ENCODE measurements at places on chromosomes 5 and 9.

DNA sequence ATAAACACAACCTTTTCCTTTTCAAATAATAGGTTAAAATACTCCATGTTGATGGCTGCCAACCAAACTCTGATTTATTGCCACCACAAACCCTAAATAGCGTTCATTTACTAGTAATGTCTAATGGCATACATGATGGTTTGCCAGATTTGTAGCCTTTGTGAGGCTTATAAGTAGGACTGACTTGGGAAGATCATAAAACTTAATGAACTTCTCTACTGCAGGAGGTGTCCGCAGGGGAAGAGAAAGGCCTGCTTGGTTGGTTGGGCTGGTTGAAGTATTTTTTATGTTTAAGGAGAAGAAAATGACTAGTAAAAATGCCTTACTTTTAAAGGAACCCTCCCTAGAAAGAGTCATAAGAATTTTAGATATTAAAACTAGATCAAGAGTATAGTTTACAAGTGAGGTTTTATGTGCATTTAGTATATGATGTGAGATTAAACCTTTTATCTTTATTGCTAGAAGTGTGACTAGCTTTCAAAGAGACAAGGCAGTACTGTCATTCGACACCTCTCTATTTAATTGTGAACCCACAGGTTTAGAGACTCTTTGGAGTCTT lies 5.0 kb downstream of the PBX3 start:
- DNase-seq = no peak

DNA sequence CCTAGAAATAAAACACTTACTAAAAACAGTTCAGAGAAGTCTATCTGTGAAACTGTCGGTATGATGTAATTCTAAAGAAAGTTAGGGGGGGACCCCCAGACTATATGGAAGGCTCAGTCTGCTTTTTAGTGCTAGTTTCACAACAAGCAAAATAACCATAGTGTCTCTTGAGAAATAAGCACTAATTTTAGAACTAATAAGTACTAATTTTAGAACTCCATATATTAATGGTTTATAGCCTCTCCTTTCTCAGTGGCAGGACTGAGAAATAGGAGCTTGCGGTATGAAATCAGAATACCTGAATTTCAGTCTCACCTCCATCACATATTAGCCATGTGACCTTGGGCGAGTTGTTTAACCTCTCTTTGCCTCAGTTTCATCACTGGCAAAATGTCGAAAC lies 1.4 kb upstream of the PHF24 start:
- DNase-seq = no peak

DNA sequence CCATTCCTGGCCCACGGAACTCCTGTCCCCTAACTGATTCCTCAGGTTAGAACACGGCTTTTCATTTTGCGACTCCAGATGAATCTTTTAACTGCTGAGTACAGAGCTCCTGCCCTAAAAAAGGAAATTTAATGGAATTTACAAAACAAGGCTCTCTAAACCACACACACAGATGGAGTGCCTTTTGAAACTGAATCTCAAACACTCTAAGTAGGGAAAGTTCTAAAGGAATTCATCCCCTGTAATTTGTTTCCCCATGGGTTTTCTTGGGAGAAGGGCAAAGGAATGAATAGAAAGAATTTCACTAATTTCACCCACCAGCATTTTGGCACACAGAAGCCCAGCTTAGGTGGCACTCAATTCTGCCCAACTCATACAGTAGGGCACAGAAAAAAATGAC lies 106.5 kb downstream of the THBS4 start:
- no peak for DNase-seq

- DNase-seq = no peak
Observed at GRCh38 chr9:92177591-92177990, 62.4 kb upstream of the SPTLC1 start.

DNA sequence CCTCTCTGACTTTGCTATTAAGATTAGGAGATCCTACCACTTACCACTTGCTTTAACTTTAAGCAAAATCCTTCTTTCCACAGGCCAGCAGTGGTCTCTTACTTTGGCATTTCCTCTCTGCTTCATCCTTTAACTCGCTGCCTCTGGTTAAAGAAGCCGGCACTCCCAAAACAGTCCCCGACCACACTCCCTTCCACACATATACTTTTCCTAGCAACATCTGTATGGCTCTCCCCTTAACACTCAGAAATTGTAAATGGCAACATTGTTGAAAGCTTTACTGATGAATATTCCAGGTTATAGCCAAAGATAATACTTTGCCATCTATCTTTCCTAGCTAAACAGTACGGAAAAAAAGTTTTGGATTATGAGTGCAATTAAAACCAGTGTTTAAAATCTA lies 133.2 kb downstream of the MCTP1 start:
- no peak for DNase-seq

DNA sequence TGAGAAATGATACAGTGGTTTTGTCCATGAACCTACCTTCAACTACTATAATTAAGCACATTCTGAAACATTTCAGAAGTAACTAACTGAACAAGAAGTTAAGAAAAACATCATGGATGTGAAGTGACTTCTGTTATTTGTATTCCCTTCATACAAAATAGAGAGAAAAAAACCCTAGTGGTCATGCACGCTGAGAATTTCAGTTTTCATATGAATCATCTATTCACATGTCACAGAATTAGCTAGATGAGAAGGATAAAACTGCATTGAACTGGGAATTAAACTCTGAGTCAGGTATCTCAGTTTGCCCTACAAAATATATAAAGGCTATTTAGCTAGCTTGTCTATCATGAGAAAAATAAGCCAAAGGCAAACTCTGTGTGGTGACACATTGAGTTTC lies 451.8 kb upstream of the FTMT start:
- DNase-seq = no peak

GRCh38 chr5:150123542-150123941 lies 32.1 kb downstream of the PDGFRB start:
- DNase-seq = no peak

- peak; percentile 76 for DNase-seq
Observed at GRCh38 chr5:88889189-88890069, 6.4 kb upstream of the MEF2C start.

- no peak for DNase-seq
Observed at GRCh38 chr9:17342696-17343095, 207.9 kb downstream of the CNTLN start.

DNA sequence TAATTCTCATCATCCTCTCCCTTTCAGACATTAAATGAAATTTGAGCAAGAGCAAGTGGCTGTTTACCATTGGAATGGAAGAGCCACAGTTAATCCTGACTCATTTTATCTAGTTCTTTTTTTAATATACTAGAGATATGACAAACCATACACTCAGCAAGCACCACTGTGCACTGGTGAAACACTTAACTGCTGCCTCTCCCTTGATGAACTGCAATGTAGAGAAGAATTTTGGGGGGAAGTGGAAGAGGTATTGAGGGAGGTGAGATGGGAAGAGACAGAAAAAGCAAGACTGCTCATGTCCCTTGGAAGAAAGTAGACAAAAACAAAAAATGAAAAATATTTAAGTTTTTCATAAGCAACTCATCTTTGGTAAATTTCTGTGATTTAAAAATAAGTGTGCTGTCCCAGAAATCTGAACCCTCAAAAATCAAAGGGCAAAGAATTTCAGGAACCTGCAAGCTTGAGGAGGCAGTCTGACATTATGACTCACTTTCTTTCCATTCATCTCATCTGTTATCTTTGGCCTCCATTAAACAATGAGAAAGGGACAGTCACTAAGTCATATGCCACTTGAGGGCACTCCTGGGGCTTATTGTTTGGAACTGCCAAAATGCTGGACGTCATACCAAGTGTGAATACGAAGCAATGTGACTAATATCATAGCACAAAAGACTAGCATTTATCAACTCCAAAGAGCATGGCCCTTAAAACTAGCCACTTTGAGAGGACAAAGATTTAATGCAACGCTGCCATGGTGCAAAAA lies 566.8 kb upstream of the DMAC1 start:
- no peak for DNase-seq

DNA sequence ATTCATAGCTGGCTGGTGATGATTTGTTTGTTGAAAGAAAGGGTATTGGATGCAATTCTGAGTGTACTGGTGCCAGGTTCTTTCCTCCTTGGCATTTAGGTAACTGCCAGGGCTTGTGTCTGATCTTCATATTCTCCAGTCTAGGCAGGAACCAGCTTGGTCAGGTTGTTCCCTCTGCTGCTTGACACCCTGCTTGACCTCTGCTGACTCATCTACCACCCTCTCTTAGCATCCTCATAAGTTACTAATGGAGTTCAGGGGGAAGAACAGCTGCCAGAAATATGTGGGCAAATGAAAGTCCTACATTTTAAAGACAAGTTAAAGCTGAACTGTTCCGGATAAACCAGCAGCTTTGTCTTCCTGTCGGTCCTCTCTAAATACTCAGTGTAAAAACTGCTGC lies 116.1 kb upstream of the TNC start:
- DNase-seq = no peak

DNA sequence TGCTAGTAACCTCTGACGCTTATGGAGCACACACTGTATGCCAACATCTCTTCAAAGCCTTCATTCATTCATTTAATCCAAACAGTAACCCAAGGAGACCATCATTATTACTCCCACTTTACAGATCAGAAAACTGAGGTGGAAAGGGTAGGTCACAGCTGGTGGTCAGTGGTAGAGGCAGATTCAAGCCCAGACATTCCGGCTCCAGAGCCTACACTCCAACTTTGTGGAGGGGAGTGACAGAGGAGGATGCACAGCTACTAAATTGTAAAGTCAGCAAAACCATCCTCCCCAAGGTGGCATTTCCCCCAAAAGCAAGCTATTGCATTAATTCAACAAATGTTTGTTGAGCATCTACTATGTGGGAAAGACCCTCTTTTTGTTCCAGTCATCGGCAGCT lies 110.5 kb upstream of the CPEB4 start:
- DNase-seq = no peak
